Neural progenitor cell (in vitro differentiated cells): ENCODE measurements at places on chromosomes 1 and 21. TPM values are rescaled to one million over a fixed set of nuclear protein-coding genes. Genes with fewer than 3 reads are reported as not detected.

DNA sequence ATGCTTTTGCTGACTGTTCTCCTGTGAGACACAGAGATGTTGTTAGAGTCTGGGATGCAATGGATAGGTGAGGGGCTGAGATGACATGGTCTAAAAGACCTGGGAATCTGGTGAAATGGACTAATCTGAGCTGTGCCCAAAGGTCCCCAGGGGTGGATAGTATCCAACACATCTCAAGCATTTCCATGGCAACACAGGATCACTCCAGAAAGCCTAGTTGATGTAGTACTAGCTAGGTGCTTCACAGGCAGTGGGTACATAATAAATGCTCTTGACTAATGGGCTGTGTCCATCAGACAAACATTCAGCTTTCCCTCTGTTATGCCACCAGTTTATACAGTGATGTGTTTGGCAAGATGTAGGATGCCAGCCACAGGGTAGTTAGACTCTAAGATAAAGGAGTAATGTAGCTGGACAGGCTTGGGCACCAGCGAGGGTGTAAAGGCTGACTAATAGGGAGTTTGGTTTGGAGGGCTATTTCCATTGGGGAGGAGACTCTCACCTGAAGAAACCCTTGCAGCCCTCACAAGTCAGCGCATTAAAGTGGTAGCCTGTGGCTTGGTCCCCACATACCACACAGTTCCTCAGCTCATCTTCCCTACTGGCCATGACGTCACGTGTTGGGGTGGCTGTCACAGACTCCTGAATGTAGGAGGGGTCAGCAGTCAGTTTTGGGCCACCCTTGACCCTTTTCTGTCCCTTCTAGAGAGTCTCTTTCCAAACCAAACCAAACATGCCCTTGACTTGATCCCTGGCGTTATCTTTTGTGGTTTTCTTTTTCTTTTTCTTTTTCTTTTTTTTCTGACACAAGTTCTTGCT, 1.8 kb downstream of the NR1I3 start:
- DNase-seq = no peak

- DNase-seq = no peak
These were observed 9.9 kb downstream of the PRKCZ start for GRCh38 chr1:2060072-2060471.

DNA sequence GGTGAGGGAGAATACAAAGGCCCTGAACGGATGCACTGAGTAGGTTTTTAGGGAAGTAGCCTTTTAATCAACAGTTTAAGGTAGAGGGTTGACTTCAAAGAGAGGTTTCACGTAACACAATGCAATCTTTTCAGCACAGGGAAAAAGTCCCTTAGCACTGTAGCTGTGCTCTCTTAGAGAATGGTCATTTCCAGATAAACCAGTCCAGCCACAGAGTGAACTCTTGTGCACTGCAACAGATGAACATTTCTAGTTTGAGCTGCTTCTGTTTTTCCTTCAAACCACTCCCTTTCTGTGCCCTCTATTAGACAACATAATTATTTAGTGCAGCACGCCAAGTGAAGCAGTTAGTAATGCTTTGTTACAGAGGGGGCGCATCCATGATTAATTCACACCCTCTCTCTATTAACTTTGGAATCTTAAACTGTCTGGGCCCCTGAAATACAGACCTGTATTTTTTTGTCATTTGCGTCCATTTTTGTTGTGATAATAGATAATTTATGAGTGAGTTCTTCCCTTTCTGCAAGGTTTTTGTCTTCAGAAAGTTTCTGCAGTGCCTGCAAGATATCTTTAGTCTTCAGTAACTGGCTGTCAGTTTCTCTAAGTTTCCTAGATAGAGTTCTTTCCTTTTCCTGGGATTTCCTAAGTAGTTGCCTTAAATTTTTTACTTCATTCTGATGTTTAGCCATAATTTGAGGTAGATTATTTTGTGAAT, 22.9 kb downstream of the LCA5L start:
- DNase-seq = peak; percentile 13

GRCh38 chr1:90557706-90558105, 159.4 kb downstream of the BARHL2 start:
- DNase-seq = no peak

- no peak for DNase-seq
These were observed 263.0 kb upstream of the ZRANB2 start for GRCh38 chr1:71343686-71344416.

DNA sequence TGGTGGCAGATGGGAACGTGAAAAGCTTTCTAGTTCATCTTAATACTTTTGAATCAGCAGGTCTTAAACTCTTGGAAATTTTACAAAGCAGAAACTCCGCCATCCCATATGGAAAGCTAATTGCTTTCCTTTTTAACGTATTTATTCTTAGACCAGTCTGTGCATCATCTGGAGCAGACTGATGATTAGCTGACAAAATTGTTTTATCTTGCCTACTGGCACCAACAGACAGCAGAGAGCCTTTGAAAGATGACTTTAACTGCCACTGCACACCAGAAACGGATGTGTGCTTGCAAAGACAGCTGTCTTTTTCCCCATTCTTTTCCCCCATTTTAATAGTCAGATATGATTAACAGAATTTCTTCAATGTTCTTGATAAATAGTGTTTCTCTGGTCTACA, 97.0 kb downstream of the PLD5 start:
- DNase-seq = no peak

- DNase-seq = no peak
These were observed 921 bp downstream of the SMPDL3B start for GRCh38 chr1:27935721-27936120.

CGN gene
- 5.4 and 12.4 TPM in 2 replicates for total RNA-seq

DNA sequence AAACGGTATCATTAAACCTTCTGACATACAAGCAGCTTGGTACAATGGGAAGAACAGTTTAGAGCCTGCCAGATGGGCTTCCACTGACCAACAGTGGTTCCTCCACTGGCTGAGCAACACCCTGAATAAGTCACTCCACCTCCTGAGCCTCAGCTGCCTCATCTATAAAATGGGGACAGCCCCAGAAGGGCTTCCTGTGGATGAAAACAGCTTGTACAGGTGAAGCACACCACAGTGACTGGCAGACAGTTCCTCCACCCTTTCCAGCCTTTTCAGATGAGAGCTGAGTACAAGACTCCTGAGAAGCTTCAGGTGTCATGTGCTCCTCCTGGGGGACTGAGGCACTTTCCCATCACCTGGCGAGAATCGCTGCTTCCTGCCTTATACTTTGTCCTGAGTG, 2.1 kb downstream of the CAPZB start:
- no peak for DNase-seq

DNA sequence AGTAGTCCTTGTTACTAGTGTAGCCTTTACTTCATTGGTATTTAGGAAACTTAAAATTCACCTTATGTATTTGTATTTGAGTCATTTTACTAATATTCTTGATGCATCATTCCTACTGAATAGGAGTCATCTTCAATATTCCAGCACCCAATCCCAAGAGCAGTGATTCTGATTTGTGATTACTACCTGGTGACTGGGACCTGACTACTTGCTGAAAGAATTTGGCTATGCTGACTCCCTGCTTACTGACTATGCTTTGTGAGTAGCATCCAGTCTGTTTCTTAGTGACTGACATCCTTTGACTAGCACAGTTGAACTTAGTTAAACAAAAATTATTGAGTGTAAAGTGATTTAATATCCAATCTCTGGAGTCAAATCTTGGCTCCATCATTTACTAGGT, 129.9 kb upstream of the NEGR1 start:
- no peak for DNase-seq

- DNase-seq = no peak
These were observed 29.8 kb downstream of the MAPKAPK2 start for GRCh38 chr1:206714331-206715058.

DNA sequence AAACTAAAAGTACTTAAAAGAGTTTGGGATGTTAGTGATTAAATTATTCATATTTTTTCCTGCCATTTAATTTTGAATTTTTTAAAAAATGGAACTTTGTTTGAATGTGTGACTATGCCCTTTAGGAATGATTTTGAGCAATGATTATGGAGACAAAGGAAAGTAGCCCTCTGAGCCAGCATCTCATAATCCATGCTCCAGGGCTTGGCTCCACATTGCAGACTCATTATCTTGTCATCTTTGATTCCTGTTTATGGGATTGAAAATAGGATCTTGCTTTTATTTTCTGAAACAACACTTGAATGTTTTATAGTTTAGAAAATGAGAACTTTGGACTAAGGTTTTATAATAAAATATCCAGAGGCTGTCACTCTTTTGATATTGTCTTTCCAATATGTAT, 14.5 kb downstream of the AXDND1 start:
- DNase-seq = no peak

CREB3L4 gene
- 33.8 and 39.7 TPM in 2 replicates for total RNA-seq

CNKSR1 gene
- total RNA-seq = 7.8 and 13.0 TPM in 2 replicates

DNA sequence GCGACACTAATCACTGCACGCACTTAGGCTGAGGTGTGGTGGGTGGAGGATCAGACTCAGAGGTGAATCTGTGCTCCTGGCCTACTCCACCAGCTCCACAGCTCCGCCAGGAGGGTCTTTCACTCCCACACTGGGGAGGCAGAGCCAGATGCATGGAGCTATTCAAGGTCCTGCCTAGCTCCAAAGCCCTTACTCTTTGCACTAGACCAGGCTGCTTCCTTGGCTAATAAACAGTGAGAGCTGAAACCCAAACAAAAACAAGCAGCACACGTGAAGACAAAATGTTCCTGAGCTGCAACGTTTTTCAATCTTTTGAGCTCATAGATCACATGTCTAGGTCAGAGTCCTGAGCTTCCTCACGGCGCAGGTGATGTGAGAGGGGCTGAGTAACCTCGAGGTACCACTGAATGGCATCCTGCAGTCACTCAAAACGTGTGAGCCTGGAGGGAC, 19.2 kb downstream of the CAPZB start:
- DNase-seq = no peak

- no peak for DNase-seq
These were observed 38.3 kb downstream of the TCP10L start for GRCh38 chr21:32547018-32547417.

GRCh38 chr1:38063616-38064015, 17.0 kb upstream of the POU3F1 start:
- DNase-seq = no peak

DNA sequence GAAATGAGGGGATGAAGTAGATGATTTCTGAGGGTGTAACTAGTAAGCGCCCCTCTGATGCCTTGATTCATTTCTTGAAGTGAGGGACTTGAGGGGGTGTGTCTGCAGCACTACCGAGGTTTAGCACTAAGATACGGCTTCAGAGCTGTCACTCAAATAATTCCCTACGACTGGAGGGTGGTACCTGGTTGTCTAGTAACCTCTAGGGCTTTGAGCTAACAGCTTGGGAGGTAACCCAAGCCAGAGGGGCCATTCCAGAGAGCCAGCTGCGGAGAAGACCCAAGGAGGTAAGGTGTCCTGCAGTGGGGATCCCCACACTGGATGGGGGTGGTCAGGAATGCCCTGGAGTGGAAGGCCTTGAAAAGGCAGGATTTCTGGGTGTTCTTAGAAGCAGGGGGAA, at the start of gene TTC24:
TTC24 (plus strand) TSS at position 252 of the 400 bp plus-strand sequence. CDS start 1,642 bp downstream, outside the sequence.
- DNase-seq = no peak

GJA9 gene
- not detected in 2 replicates for total RNA-seq

MNDA gene
- not detected in 2 replicates for total RNA-seq

GRCh38 chr1:101017448-101017847, 8.1 kb downstream of the DPH5 start:
- no peak for DNase-seq

GRCh38 chr1:215146240-215146975, 63.9 kb downstream of the KCNK2 start:
- DNase-seq = peak; percentile 35

- peak; percentile 28 for DNase-seq
These were observed 356.4 kb upstream of the PLXNA2 start for GRCh38 chr1:208600456-208601190.

MARK1 gene
- 12.1 and 13.2 TPM in 2 replicates for total RNA-seq

OR6N2 gene
- total RNA-seq = not detected in 2 replicates

GRCh38 chr1:2786329-2787162, 14.9 kb downstream of the TTC34 start:
- DNase-seq = peak; percentile 19
